ENCODE measurements at places on chromosomes 12 and 14. TPM values are rescaled to one million over a fixed set of nuclear protein-coding genes. Genes with fewer than 3 reads are reported as not detected.

Gene DGLUCY
- 31.2 TPM for total RNA-seq

Gene RARG
- total RNA-seq = 24.2 TPM

Gene C14orf180
- not detected for total RNA-seq

Gene FOXM1
- total RNA-seq = 45.8 TPM

Gene KRT72
- not detected for total RNA-seq

Gene TBC1D30
- total RNA-seq = 0.66 TPM

Gene ZC2HC1C
- total RNA-seq = 0.21 TPM

Gene NINJ2
- not detected for total RNA-seq

Gene RFLNA
- total RNA-seq = not detected

Gene RPGRIP1
- not detected for total RNA-seq

Gene GALNT4
- total RNA-seq = 3.6 TPM

Gene MIPOL1
- total RNA-seq = not detected

Gene DLK1
- not detected for total RNA-seq

Gene MYO1H
- total RNA-seq = not detected

Gene SERPINA1
- total RNA-seq = 3.2 TPM

Gene BEST3
- not detected for total RNA-seq

Gene FAM161B
- total RNA-seq = 1.1 TPM

Gene CLEC4C
- total RNA-seq = not detected

Gene FGF23
- not detected for total RNA-seq

Gene NKX2-1
- 0.06 TPM for total RNA-seq
